ENCODE measurements at places on chromosomes 1 and 21. TPM values are rescaled to one million over a fixed set of nuclear protein-coding genes. Genes with fewer than 3 reads are reported as not detected.

The TNFRSF4 gene
- not detected for total RNA-seq

The EFCAB14 gene
- 60.6 TPM for total RNA-seq

The SLAMF1 gene
- total RNA-seq: not detected

DNA sequence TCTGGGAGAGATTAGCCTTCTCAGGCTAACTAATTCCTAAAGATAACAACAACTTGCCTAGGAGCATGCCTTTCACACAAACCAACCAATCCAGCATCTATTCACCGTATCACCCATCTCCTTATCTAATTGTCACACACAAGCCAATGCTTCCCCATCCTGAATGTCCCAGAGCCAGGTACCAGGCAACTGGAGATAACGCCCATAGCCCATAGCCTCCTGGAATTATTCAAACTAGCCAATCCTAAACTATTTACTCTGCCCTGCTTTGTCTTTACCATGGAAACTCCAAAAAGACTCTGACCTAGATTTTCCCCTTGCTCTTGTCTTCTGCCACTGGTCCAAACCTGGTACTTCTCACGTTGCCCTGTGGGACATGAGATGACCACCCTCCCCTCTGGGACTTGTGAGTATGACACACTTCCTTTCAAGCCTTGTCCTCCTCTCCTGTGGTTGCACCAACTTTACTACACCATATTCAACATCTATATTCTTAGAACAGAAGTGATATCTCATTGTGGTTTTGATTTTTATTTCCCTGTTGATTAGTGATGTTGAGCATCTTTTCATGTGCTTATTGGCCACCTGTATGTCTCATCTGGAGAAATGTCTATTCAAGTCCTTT, 8.8 kb upstream of the ATG4C start:
- H3K4me1 ChIP-seq: no peaks in the 10 kb centered on the region
- H3K27me3 ChIP-seq: peaks cover 13% of the 10 kb centered on the region
- no peak overlapping the region for H3K4me3 ChIP-seq
- no peak for DNase-seq
- no peaks in the 10 kb centered on the region for H3K36me3 ChIP-seq

- peaks cover 91% of the 10 kb centered on the region for H3K4me1 ChIP-seq
- peaks cover 20% of the 10 kb centered on the region for H3K27me3 ChIP-seq
- peak overlapping the region; percentile 90 for H3K27ac ChIP-seq
- peak overlapping the region; percentile 66 for H3K4me3 ChIP-seq
- H3K36me3 ChIP-seq: peaks cover 88% of the 10 kb centered on the region
- peak; percentile 44 for DNase-seq
These were observed 11.2 kb downstream of the CSRP1 start for GRCh38 chr1:201495551-201496295.

DNA sequence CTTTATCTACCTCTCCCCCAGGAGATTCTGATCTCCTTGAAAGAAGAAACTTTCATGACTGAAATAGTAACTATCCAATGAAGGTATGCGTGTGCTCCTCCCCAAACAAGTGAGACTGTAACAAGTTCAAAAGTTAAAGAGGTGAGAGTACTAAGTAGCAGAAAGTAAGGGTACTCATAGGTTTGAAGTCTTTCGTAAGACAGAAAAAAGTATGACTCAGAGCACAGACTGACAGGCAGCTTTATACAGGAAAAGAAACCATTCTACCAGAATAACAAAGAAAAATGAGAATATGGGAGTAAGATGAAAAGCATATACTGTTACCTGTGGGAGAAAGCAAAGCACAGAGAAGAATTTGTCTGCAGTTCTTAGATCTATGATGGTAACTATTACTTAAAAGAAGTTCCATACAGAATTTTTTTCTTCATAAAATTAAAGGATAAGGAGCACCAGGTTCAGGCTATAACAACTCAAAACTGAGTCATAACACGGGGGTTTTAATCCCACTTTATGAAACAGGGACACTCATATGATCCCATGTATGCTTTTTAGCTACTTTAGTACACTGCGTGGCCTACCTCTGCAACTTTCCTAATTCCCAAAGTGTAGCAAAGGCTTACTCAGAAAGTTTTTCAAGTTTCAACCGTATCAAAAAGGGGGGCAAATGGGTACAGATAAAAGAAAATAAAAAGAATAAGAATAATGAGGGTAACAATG, 52.0 kb downstream of the FOXJ3 start:
- no peaks in the 10 kb centered on the region for H3K27me3 ChIP-seq
- H3K4me3 ChIP-seq: no peak overlapping the region
- DNase-seq: no peak
- H3K36me3 ChIP-seq: peaks cover 3% of the 10 kb centered on the region
- peaks cover 44% of the 10 kb centered on the region for H3K4me1 ChIP-seq

GRCh38 chr1:10733474-10734366, 62.7 kb downstream of the CASZ1 start:
- DNase-seq: no peak
- H3K27ac ChIP-seq: no peak overlapping the region
- H3K36me3 ChIP-seq: no peaks in the 10 kb centered on the region
- no peak overlapping the region for H3K4me3 ChIP-seq

- no peak overlapping the region for H3K27ac ChIP-seq
- no peak overlapping the region for H3K4me3 ChIP-seq
- peaks cover 15% of the 10 kb centered on the region for H3K27me3 ChIP-seq
- H3K36me3 ChIP-seq: no peaks in the 10 kb centered on the region
- peaks cover 5% of the 10 kb centered on the region for H3K4me1 ChIP-seq
These were observed 19.8 kb downstream of the KMO start for GRCh38 chr1:241551759-241552638.

DNA sequence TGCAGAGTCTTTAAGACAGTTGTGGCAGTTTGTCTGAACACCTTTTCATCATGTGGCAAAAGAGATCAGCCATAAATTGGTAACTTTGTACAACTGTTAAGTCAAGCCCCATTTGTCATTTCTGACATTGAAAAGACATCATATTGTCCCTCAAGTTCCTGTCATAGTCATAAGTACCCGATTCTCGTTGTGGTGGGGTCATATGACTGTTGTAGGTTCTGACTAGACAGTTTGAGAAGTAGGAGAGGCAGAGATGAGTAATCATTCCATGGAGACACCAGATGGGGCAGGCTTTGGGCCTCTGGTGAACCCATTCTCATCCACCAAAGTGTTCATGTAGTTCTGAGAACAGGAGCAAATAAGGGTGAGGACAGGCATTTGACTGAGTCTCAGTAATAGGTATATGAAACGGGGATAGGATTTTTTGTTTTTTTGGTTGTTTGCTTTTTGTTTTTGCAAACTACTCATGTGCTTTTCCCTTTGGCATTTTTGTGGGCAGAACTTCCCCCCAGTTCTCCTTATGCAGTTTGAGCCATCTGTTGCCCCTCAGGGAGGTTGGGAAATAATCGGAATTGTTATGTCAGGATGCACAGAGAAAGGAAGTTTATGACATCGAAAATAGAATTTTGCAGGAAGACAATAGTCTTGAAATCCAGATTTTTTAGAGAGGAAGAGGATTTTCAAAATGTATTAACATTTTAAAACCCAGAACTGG, 86.9 kb upstream of the KCNE2 start:
- H3K36me3 ChIP-seq: no peaks in the 10 kb centered on the region
- H3K27me3 ChIP-seq: peaks cover 30% of the 10 kb centered on the region

DNA sequence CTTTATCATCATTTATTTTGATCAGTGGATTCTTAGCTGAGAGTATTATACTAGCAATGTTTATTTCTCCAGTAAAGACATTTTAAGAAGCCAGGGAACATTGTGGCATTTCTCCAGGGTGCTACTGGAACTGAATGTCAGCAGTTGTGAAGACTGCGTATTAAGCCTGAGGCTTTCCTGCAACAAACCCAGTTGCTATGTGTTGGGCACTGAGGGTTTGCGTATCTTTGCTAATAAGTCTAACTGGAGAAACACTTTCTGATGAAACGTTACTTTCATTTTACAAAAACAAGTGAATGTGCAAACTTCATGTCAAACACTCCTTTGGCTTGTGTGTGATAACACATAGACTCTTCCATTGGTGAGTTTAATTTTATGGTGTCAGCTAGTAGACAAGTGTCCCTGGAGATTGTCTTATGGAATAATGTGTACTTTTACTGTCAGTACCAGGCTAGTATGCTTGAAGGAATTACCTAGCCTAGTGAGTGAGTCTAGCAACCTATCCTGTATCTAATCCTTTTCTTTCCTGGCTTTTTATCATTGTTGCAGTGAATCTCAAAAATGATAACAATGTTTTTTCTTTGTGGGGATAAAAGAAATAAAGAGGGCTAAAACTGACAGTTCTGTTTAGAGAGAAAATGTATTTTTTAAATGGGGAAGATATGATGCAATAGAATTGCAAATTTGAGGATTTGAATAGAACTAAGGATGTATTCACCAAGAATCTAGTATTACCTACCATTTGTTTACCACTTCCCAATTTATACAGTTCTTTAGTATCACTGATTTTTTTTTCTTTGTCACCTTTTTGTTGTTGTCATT, 70.1 kb downstream of the MTR start:
- H3K27ac ChIP-seq: no peak overlapping the region
- no peak for DNase-seq
- peaks cover 14% of the 10 kb centered on the region for H3K4me1 ChIP-seq
- H3K27me3 ChIP-seq: no peaks in the 10 kb centered on the region
- no peak overlapping the region for H3K4me3 ChIP-seq
- H3K36me3 ChIP-seq: peaks cover 26% of the 10 kb centered on the region

GRCh38 chr1:114323959-114324661, 170.4 kb upstream of the SYT6 start:
- H3K27me3 ChIP-seq: peaks cover 4% of the 10 kb centered on the region
- DNase-seq: no peak
- H3K27ac ChIP-seq: no peak overlapping the region
- no peaks in the 10 kb centered on the region for H3K36me3 ChIP-seq
- peaks cover 44% of the 10 kb centered on the region for H3K4me1 ChIP-seq

- H3K36me3 ChIP-seq: 0 out of 2 replicates have a peak, but pooled peaks cover 5% of the 10 kb centered on the region
- peak overlapping the region; percentile 70 for H3K4me3 ChIP-seq
- H3K4me1 ChIP-seq: peaks cover 31% of the 10 kb centered on the region
- DNase-seq: peak; percentile 68
These were observed 31.2 kb downstream of the MTARC1 start for GRCh38 chr1:220817907-220818306.

- peaks cover 30% of the 10 kb centered on the region for H3K36me3 ChIP-seq
- H3K27me3 ChIP-seq: peaks cover 7% of the 10 kb centered on the region
- DNase-seq: no peak
- no peak overlapping the region for H3K4me3 ChIP-seq
- peaks cover 37% of the 10 kb centered on the region for H3K4me1 ChIP-seq
These were observed 5.9 kb downstream of the TBX15 start for GRCh38 chr1:118982266-118982665.

DNA sequence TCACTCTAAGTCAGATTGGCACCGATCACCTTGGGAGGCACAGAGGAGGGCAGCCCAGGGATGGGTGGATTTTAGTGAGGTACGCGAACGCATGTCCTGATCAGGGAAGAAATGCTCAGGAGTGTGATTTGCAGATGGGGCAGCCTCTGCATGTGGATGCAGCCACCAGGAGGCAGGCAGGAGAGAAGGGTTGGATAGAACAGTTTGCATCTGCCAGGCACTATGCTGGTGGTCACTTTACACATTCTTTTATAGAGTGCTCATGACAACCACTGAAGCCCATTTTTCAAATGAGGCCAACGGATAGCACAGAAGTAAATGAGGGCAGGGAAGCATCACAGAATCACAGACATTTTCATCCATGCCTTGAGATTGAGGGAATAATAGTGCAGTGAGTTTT, 5.7 kb downstream of the LAMB3 start:
- peak; percentile 61 for DNase-seq
- H3K27ac ChIP-seq: peak overlapping the region; percentile 65
- H3K4me1 ChIP-seq: peaks cover 72% of the 10 kb centered on the region
- peaks cover 2% of the 10 kb centered on the region for H3K27me3 ChIP-seq

DNA sequence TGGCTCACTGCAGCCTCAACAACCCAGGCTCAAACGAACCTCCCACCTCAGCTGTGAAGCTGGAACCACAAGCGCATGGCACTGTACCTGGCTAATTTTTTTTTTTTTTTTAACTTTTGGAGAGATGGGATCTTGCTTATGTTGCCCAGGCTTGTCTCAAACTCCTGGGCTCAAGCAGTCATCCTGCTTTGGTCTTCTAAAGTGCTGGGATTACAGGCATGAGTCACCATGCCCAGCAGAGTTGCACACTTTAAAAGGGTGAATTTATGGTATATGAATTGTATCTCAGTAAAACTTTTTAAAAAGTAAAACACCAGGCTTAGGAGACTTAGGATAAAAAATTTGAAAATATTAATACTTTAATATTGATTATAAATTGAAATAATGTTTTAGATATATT, 99.1 kb downstream of the CLEC20A start:
- H3K4me1 ChIP-seq: peaks cover 28% of the 10 kb centered on the region
- H3K4me3 ChIP-seq: no peak overlapping the region
- H3K27me3 ChIP-seq: no peaks in the 10 kb centered on the region
- no peaks in the 10 kb centered on the region for H3K36me3 ChIP-seq
- peak overlapping the region; percentile 62 for H3K27ac ChIP-seq
- DNase-seq: peak; percentile 42

GRCh38 chr1:25072461-25072860, 142.4 kb upstream of the RUNX3 start:
- peaks cover 43% of the 10 kb centered on the region for H3K27me3 ChIP-seq
- H3K27ac ChIP-seq: no peak overlapping the region
- peaks cover 6% of the 10 kb centered on the region for H3K36me3 ChIP-seq
- DNase-seq: no peak

- H3K4me3 ChIP-seq: no peak overlapping the region
- no peak overlapping the region for H3K27ac ChIP-seq
- H3K4me1 ChIP-seq: peaks cover 49% of the 10 kb centered on the region
These were observed 101.9 kb downstream of the ZNF644 start for GRCh38 chr1:90919900-90920299.

- H3K36me3 ChIP-seq: no peaks in the 10 kb centered on the region
- peaks cover 11% of the 10 kb centered on the region for H3K4me1 ChIP-seq
- no peak overlapping the region for H3K27ac ChIP-seq
- no peak for DNase-seq
These were observed 25.0 kb downstream of the RASSF5 start for GRCh38 chr1:206532368-206532767.

GRCh38 chr21:44290327-44291077, 4.8 kb downstream of the AIRE start:
- DNase-seq: no peak
- H3K4me1 ChIP-seq: no peaks in the 10 kb centered on the region
- no peak overlapping the region for H3K4me3 ChIP-seq

- H3K27ac ChIP-seq: no peak overlapping the region
- DNase-seq: no peak
- H3K27me3 ChIP-seq: peaks cover 36% of the 10 kb centered on the region
- H3K4me1 ChIP-seq: no peaks in the 10 kb centered on the region
These were observed 128.2 kb downstream of the PPIAL4G start for GRCh38 chr1:148354913-148355308.

Measured in HFFc6 (cell line).